ENCODE measurements at places on chromosomes 3 and 15.
A peak's percentile ranks its signal among the peaks of the same experiment; 100 is the strongest.

GRCh38 chr3:3296979-3297381 is 117.5 kb upstream of the CRBN start:
- peak; percentile 20 for DNase-seq

DNA sequence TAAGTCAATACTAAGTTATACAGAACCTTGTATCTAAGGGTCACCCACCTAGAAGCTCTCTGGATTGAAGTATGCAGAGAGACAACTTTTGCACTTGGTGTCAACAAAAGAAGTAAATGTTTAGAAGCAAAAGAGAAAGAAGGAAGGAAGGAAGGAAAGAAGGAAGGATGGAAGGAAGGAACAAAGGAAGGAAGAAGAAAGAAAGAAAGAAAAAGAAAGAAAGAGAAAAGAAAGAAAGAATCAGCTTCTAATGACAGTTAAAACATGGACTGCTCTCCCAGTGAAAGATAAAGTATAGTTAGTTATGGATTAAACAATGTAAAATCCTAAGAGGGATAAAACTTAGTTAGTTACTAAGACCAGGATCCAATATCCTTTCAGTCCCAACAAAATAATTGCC is 613.8 kb upstream of the NR2F2 start:
- no peak for DNase-seq

- DNase-seq, result peak; percentile 18
Observed at GRCh38 chr3:109532257-109533216, 195.2 kb upstream of the DPPA4 start.

DNA sequence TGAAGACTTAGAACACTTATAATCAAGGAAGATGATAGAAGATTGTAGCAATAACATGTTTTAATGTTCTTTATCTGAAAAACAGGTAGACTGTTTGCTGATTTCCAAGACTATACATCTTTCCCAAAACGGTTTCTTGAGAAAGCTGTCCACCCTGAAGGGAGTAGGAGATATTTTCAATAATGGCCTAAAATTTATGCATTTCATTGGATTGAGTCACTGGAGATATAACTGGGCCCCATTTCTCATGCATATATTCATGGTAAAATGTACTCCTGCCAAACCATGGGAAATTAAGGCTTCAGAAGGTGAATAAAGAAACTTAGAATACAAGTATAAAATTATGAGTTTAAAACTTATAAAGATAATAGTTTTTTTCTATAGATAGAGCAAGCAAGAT is 143.9 kb downstream of the LSAMP start:
- no peak for DNase-seq

- DNase-seq, result no peak
Observed at GRCh38 chr15:74376226-74376625, 8.8 kb upstream of the CYP11A1 start.

DNA sequence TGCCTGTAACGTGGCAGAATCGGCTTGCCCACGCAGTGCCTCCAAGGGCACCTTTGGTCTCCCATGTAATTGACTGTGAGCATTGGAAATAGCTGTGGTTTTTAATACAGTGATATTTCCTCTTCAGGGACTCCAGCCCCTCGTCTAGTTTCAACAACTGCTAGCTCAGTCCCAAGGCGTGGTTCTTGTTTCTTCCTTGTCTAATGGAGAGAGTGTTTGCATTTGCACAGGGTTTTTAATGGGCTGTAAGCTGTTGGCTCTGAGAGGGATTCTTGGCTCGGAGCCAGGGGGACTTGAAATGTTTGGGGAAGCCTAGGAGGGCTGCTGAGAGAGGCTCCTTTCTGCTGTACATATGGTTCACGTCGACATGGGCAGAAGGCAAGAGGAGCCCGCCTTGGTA is 86.2 kb downstream of the THSD4 start:
- DNase-seq, result no peak

GRCh38 chr3:123129532-123129931 is 62.7 kb downstream of the PDIA5 start:
- no peak for DNase-seq

DNA sequence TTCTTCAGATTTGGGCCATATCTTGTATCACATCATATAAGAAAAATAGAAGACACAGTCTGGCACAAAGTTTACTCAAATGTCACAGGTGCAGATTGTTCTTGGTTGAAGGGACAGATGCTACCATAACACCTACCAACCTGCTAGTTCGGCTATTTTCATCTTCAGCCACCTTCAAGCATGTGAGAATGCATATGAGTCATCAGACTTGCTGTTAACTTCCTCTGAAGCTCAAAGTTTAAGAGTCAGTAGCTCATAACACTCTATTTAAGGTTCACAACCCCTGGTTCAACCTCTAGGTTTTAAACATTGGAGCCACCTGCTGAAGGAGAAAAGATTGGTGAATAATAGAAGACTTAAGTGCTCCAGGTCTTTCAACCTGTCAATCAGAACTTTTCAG is 522.8 kb downstream of the NLGN1 start:
- DNase-seq, result no peak

DNA sequence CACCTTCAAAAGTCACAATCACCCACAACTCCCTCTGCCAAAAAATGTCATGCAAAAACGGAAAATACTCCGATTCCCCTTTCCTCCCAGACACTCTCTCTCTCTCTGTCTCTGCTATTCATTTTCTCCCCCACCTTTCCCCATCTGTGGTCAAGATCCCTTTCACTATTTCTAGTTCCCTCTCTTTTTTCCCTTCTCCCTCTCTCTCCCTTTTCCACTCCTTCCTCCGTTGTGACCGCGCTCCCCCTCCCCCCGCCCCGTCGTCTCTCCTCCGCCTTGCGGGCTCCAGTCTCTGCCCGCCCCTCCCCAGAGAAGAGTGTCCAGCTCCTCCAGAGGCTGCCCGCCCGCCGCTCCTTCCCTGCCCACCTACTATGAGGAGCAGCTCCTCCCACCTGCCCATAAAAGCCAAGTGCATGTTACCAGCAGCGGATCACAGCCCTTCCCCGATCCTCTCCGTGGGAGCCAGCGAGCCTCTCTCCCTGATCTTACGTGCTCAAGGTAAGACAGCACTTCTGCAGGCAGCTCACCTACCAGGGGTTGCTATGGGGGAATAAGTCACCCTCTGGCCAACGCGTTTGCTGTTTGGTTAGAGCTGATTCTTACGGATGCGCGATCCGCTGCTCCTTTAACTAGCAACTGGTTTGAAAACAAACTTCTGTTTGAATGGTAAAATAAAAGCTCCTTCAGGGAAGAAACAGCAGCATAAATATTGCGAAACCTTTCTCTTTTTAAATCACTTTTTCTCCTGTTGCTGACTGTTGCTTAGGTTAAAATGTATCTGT is at the start of gene COL8A1:
TSS of gene COL8A1 (plus strand) at position 428 of the 782 bp plus-strand sequence. CDS start 152,089 bp downstream, outside the sequence.
- DNase-seq, result peak; percentile 60

- no peak for DNase-seq
Observed at GRCh38 chr3:133633439-133633838, 28.3 kb downstream of the TOPBP1 start.

DNA sequence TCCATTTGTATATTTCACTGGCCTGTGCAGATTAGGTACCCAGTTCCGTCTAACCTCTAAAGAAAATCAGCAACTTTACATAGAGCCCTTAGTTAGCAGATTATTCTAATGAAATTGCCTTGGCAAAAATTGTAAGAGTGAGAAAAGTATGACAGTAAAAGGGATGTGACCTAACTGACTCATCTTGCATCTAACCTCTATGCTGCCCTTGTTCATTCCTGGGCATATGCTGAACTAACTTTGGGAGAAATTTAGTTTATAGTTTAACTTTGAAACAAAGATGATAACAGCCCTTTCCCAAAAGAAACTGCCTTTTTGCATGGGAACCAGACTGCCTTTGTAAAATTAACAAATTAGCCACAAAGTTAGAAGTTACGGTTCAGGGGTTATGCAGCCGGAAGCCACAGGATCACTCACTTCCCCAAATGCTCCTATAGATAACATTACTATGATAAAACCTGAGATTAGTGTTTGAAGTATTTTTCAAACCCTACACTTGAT is 839.8 kb upstream of the ALCAM start:
- no peak for DNase-seq

GRCh38 chr3:37952564-37952963 is 38.0 kb upstream of the VILL start:
- no peak for DNase-seq

DNA sequence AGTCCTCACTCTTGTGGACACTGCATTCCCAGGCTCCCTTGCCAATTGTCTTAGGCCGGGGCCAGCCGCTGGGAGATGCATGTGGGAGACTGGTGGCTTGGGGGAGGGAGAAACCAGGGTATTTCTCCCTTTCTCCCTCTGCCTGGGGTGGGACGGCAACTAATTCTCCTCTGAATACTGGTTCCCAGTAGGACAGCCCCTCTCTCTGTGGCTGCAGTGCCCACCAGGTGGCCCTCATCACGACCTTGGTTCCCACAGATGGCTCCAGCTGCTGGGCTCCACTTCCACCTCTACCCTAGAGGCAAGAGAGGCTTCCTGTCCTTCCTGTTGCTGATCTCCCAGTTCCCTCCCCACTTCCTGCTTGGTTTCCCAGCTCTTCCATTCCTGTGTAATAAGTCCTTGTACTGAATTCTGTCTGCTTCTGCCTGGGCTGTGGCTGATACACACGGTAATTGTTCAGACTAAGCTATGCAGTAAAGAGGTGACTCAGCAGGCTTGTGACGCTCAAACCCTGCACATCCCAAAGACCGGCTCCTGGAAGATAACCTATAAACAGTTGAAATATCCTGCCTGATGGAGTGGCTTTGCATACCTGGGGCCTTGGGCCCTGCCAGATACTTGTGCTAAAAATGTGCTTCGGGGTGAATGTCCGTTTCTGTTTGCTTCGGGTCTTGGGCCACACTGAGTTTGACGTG is 20.4 kb upstream of the COPG1 start:
- DNase-seq, result peak; percentile 30

DNA sequence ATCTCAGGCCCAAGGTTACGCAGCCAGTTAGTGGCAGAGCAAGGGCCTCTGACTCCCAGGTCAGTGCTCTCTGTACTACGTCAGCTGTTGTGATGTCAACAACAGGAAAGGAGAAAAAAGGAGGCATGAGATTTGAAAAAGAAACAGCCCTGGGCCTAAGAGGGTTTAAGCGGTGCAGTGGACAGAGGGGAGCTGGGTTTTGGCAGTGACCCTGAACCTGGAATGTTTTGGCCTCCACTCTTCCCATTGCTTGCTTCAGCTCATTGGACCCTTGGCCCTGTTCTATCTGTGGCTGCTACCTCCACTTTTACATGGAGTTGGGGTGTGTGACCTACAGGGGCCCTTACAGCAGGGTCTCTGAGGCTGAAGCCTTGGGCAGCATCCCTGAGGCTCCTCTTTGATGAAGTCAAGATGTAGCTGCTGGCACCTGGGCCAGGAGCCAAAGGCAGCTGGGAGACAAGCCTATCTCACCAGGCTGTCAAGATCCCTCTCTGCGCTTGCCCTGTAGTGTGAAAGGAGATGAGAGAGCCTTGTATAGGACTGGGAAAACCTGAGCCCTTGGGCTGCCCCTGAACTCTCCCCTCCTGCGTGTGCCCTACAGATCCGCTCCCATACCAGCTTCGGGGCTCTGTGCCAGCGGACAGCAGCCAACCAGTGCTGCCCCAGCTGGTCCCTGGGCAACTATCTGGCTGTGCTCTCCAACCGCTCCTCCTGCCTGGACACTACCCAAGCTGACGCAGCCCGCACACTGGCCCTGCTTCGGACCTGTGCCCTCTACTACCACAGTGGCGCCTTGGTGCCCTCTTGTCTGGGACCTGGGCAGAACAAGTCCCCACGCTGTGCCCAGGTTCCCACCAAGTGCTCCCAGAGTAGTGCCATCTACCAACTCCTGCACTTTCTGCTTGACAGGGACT is 8.7 kb downstream of the DISP2 start:
- DNase-seq, result no peak

GRCh38 chr3:46613313-46614005 is 1.1 kb downstream of the FAM240A start:
- DNase-seq, result no peak

- DNase-seq, result no peak
Observed at GRCh38 chr3:192887047-192887446, 30.6 kb downstream of the MB21D2 start.

- DNase-seq, result no peak
Observed at GRCh38 chr3:13105181-13105895, 32.1 kb upstream of the IQSEC1 start.

- peak; percentile 74 for DNase-seq
Observed at GRCh38 chr3:163056874-163057497, 1560.4 kb downstream of the OTOL1 start.

DNA sequence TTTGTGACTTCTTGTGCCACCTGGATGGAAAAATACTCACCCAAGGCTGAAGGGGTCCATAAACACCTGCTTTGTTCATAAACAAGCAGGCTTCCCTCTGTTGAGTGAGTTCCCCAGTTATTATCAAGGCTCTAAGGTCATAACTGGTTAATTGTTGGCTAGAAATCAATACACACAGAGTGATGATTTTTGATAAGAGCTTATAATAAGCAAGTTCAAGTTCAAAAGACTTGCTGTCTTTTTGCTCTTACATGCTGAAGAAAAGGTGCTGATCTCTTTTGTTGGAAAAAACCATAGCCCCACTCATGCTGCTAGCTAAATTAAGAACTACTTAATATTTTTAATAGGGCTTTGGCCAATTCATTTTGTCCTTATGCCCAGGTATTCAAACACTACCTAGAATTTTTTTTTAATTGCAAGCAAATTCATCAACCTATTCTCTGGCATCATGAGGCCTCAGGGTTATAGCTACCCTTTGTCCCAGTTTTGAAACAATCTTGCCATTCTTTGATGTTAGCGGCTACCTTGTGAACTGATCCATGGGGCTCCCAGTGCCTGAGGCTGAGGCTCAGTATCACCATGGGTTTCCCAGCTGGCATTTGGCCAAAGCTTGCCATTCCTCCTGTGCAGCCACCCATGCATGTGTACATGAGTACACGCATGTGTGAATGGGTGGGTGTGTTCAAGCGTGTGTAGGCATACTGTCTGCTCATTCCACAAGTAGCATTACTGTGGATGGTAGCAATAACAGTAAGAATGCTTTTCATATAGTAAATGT is 127.6 kb upstream of the LPP start:
- DNase-seq, result peak; percentile 57

DNA sequence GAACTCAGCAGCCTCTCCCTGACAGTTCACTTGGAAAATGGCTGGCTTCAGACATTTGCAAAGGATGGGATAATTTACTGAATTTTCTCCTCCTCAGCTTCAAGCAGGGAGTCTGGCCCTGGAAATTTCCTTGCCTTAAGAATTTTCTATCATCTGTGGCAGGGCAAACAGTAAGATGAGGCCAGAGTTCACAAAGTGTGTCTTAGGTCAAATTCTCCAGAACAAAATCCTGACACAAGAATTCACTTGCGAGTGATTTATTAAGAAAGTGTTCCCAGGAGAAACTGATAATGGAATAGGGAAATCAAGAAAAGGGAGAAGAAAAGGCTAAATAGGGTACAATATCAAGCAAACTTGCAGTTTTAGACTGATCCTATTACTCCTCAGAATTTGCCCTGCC is 55.3 kb downstream of the SNTN start:
- no peak for DNase-seq

GRCh38 chr3:14345496-14346150 is 56.8 kb upstream of the SLC6A6 start:
- no peak for DNase-seq
